ENCODE measurements at places on chromosomes 1 and 21. TPM values are rescaled to one million over a fixed set of nuclear protein-coding genes. Genes with fewer than 3 reads are reported as not detected.

GRCh38 chr1:230002164-230002803, 64.8 kb upstream of the GALNT2 start:
- H3K27me3 ChIP-seq = no peaks in the 10 kb centered on the region
- no peak overlapping the region for H3K4me3 ChIP-seq
- DNase-seq = no peak
- no peaks in the 10 kb centered on the region for H3K36me3 ChIP-seq
- no peak overlapping the region for H3K27ac ChIP-seq
- H3K4me1 ChIP-seq = no peaks in the 10 kb centered on the region

FBXO2 gene
- 0.30 TPM for total RNA-seq

- DNase-seq = no peak
- no peaks in the 10 kb centered on the region for H3K4me1 ChIP-seq
- H3K4me3 ChIP-seq = no peak overlapping the region
- H3K36me3 ChIP-seq = peaks cover 2% of the 10 kb centered on the region
Observed at GRCh38 chr21:35178827-35179226, 129.7 kb upstream of the RUNX1 start.

TTLL10 gene
- not detected for total RNA-seq

MASP2 gene
- total RNA-seq = 0.14 TPM

Data from neural crest cell (in vitro differentiated cells).